ENCODE measurements at places on chromosomes 12 and 14. TPM values are rescaled to one million over a fixed set of nuclear protein-coding genes. Genes with fewer than 3 reads are reported as not detected.
A peak's percentile ranks its signal among the peaks of the same experiment; 100 is the strongest.

GRCh38 chr12:52054231-52054832 lies 3.1 kb downstream of the NR4A1 start:
- no peak for DNase-seq

Gene RAPGEF3
- total RNA-seq, result 102 TPM

Gene LRP1-AS
- not detected for total RNA-seq

DNA sequence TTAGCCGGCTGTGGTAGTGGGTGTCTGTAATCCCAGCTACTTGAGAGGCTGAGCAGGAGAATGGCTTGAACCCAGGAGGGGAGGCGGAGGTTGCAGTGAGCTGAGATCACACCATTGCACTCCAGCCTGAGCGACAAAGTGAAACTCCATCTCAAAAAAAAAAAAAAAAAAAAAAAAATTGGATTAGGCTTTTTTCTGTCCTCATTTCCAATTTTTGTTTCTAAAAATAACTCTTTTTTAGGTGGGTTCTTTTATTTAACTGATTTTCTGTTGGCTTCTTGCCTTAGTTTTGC lies 863.7 kb downstream of the LRFN5 start:
- no peak for DNase-seq

- DNase-seq, result no peak
Measured at GRCh38 chr14:92482621-92483319, 30.8 kb upstream of the RIN3 start.

DNA sequence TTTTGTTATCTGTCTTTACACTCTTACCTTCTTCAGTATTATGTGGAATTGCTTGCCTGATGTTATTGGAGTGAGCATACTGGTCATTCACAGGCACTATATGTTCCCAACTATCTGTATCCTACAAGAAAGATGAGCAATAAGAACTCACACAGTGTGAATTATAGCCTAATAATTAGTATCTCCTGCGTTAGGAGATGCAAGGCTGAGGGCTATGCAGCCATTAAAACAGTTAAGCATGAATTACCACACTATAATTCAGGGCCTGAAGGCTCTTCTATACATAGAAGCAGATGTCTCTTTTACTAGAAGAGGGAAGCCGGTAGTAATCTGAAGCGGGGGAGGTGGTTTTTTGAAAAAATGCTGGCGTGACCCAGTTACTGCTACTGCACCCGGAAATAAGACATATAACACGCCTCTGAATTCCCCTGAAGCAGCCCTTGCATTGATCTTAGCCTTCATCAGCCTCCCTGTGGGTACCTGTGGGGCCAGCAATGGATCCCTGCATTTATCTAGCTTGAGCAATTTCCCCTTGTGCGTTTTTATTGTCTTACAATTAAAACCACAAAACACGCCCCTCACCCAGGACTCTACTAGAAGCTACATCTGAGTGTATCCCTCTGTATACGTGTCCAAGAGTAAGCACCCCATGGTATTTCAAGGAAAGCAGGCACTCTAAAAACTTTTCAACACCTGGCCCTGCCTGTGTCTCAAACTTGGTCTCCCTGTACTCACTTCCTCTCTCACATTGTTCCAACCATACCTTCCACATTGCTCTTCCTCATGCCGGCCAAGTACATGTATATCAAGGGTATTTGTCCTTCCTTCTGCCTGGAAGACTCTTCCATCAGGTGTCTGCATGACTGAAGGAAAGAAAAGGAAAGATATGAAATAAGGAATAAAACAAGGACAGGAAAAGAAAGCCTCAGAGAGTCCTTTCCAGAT lies 210.9 kb upstream of the ARID2 start:
- no peak for DNase-seq

DNA sequence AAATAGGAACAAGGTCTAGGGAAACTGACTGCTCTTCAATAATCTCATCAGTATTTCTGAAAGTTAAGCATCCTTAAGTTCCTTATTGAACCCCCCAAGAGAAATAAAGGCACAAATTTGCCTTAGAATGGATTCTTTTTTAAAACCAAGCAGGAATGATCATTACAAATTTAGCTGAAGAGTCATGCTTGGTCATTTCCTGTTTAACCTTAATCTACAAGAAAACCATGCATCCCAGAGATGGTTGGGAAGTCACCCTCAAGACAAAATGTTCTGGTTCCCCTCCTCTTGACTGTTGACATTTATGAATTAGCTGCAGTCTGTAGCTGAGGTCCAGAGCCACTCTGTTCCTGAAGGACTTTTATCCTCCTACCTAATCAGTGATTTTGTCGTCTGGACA lies 291.8 kb upstream of the G2E3 start:
- DNase-seq, result no peak

Gene CORO1C
- total RNA-seq, result 157 TPM

- DNase-seq, result no peak
Measured at GRCh38 chr14:24427537-24428508, 1.6 kb downstream of the CBLN3 start.

- DNase-seq, result no peak
Measured at GRCh38 chr14:40218282-40218941, 786.2 kb upstream of the FBXO33 start.

- DNase-seq, result no peak
Measured at GRCh38 chr14:59252772-59253500, 64.5 kb downstream of the DAAM1 start.

Gene DNAJC22
- total RNA-seq, result 1.0 TPM

DNA sequence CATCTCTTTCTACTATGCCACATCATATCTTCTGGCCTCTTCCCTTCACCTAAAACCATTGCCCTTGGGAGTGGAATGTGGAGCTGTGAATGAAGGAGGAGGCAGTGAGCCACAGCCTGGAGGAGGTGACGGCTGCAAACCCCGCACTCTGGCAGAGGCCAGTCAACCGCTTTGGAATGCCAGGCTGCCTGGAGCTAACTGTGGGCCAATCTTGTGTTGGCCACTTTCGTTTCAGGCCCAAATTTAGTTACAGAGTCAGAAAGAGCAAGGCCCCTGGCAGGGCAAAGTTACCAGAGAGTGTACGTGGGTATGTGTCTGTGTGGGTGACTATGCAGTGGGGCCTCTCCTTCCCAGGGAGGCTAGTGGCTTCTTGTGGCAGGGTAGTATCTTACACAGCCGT lies 40.1 kb downstream of the CACNA1C start:
- no peak for DNase-seq

DNA sequence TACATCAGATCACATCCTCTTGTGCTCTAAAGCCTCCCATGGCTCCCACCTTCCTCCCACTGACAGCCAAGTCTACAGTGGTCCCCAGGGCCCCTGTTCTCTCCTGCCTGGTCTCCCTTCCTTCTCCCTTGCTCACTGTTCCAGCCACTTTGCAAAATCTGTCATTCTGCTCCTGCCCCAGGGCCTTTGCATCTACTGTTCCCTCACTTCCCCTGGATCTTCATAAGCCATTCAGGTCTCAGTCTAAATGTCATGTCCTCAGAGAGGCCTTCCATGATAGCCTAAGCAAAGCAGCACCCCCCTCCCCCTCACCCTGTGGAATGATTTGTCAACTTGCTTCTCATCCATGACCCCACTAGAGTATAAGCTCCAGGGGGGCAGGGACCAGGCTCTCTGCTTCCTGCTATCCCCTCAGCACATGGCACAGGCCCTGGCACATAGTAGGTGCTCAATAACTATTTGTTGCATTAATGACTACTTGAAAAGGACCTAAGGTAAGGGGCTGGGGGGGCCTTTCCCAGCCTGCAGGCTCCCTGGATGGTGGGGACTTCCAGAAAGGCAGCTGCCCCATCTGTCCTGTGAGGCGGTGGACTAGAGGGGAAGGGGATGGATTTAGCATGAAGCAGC lies 5.0 kb downstream of the SLC8B1 start:
- DNase-seq, result no peak

GRCh38 chr12:52010692-52011601 lies 4.2 kb downstream of the TAMALIN start:
- no peak for DNase-seq

- DNase-seq, result no peak
Measured at GRCh38 chr12:3418609-3419390, 72.2 kb upstream of the PRMT8 start.

DNA sequence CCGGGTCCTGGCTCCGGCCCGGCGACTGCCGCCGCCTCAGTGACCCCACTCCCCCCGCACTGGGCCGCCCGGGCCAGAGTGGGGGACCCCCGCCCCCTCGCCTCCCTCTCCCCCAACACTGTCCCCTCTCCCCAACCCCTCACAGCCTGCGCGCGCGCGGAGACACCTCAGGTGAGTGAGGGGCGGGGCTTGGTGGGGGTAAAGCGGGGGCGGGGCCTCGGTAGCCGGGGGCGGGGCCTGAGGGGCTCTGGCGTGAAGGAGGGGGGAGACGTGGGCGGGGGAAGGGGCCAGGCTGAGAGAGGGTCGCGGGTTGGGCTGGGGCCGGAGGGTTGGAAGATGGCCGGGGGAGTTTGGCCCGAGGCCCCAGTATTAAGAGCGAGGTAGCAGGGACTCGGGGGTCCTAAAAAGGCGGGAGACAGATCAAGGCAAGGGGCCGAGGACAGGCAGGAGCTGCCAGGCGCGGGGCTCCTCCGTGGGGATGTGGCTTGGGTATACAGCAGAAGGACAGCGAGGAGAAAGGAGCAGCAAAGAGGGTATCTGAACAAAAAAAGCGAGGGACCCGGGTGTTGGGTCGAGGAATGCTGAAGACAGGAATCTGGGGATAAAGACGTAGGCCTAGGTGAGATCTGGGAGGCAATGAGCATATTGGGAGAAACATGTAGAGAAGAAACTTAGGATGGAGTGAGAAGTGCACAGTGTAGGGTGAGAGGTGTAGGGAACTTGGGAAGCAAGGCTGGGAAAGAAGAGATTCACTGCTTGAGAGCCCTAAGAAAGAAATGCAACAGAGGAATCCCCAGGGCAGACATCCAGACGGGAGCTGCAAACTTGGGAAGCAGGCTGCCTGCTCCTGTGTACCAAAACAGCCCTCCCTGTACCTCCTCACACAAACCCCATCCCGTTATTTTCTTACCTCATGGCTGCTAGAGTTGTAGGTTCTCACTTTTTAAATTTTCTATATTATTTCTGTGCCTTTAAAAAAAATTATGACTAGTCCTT lies 10.8 kb downstream of the SUOX start:
- no peak for DNase-seq

DNA sequence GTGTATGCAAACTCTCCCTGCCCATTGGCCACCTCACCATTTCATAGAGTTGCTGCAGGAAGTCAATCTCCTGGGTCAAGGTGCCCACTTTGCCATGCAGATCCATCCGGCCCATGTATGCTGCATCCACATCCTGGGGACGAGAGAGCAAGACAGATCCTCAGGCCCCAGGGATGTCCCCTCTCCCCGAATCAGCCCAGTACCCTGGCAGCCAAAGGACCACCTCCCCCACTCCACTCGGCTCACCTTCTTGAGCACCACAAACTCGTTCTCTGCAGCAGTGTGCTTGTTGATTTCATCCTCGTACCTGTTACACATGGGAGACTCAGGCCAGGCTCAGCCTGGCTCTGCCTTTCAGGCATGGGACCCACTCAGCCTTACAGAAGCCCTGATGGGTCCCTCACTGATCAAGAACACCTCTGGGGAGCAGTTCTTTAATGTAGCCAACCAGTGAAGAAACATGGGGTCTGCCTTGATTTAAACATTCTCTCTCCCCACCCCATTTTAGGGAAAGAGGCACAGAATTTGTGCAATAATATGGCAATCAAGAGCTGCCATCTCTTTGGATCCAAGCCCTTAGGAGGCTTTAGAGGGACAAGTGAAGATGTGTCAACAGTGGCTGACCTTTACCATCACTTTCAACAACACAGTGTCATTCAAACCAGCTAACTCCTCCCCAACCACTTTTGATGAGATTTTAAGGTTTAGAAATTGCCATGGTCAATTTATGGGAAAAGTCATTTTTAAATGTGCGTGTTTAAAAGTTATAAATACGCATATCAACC lies 3.9 kb downstream of the KRT79 start:
- no peak for DNase-seq

DNA sequence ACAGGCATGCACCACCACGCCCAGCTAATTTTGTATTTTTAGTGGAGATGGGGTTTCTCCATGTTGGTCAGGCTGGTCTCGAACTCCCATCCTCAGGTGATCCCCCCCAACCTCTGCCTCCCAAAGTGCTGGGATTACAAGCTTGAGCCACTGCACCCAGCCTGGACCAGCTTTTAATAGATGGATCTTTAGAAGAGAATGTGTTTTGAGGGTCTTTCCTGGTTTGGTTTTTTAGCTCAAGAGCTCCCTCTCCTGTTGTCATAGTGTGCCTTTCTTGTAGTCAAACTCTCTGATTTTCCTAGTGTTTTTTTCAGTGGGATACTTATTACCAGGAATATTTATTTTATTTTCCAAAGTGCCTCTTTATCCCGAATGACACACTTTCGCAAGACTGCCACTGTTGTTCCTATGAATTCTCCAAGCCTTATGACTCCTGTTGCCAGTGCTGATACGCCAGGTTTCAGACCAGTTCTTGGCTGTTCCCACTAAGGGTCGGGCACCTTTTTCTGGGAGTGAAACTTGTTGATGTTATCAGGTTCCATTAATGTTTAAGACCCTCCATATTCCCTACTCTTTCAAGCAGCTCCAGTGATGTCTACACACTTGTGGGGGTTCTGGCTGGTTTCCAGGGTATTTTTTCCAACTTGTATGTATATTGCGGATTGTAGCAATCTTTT lies 31.5 kb upstream of the LIMA1 start:
- DNase-seq, result no peak

DNA sequence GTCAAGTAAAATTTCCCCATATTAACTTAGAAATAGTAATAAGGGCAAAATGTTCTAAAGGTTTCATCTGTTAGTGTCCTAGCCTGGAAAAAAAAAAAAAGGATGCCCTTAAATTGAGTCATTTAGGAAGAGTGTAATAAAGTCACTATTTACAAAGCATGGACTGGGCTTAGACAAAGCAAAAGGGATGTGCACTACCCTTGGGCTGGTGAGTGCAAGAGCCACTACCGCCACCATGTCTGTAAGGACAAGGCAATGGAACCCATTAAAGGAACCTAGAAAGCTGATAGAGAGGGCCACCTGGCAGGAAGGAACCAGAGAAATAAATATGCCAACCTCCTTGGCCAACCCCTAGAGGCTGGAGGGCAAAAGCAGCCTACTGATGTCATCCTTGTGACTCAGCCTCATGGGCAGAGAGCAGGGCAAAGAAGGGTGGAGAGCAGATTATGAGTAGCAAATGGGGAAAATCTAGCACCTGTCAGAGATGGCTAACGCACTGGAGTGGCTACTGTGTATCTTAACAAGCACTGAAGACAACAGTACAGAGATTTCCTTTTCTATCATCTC lies 59.5 kb upstream of the FUT8 start:
- DNase-seq, result peak; percentile 54

GRCh38 chr14:100836941-100837804 lies 11.3 kb downstream of the MEG3 start:
- no peak for DNase-seq

GRCh38 chr12:54605138-54605970 lies 16.9 kb upstream of the PPP1R1A start:
- DNase-seq, result no peak

DNA sequence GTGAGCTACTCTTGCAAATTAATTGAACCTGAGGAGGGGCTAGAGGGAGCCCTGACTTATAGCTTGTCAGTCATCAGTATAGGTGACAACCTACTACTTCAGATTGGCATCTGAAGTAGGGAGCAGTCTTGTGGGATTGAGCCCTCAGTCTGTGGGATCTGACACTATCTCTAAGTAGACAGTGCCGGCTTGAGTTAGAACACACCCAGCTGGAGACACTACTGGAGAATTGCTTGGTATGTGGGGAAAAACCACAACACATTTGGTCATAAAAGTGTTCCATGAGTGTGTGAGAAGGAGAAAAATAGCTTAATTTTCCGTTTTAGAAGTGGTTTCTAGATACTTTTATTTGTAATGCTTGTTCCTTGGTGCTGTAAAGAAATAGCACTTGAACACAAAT lies 30.5 kb upstream of the DDHD1 start:
- DNase-seq, result no peak
